ENCODE measurements at places on chromosomes 7 and 10. TPM values are rescaled to one million over a fixed set of nuclear protein-coding genes. Genes with fewer than 3 reads are reported as not detected.

- DNase-seq, result no peak
Measured at GRCh38 chr10:121695731-121696464, 97.7 kb upstream of the FGFR2 start.

Gene TFPI2
- total RNA-seq, result 0.37 TPM

DNA sequence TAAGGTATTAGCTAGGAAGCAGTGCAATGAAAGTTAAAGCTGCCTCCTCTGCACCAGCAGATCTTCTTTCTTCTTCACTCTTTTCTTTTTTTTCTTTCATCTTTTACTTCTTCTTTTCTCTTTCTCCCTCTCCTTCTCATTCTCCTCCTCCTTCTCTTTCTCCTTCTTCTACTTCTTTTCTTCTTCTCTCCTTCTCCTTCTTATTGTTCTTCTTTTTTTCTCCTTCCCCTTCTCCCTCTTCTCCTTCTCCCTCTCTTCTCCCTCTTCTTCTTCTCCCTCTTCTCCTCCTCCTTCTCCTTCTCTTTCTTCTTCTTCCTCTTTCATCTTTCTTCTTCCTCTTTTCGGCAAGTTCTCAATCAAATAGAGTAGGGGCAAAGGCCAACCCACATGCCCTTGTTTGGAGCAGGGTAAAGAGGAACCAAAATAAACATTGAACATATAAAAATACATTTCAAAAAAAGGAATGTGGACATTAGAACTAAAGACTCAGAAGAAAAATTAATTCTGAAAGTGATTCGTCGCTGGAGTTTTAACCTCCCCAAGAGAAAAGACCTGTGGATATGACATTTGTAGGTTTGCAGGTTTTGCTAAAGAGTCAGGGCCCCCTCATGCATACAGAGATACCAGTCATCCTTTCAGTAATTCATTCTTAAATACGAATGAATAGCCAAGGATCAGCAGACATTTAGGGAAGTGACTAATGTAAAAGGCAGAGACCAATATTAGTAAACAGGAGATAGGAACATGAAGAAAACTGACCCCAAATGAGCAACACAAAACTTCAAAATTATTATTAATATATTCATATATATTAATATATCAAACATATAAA lies 93.0 kb upstream of the RSU1 start:
- DNase-seq, result no peak

Gene ASAH2
- total RNA-seq, result 2.2 TPM

DNA sequence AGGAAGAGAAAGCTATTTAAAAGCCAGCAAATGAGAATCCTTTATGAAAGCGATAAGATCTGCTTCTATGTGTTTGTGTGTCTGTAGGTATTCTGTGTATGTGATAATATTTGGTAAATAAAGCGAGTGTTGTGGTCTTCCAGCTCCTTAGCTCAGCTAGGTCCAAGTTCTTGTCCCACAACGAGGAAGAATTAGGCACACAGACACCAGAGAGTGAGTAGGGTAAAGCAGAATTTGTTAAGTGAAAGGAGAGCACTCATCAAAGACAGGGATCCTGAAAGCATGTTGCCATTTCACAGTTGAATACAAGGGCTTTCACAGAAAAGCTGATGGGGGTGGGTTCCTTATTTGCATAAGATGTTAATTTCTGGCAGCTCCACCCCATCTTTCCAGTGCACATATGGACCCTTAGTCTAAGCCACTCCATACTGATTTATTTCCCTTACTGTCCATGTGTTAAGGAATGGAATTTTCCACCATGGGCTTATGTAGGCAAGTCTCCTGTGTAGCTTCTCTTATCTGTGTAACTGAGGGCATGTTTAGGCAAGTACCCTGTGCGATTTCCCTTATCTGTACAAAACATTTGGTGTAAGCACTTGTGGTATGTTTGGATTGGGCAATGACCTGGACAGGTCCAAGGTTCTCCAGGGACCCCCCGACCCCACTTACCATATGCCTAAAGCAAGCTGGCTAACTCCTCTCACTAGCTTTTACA lies 165.9 kb upstream of the VIPR2 start:
- DNase-seq, result no peak

Gene FRMPD2
- not detected for total RNA-seq

DNA sequence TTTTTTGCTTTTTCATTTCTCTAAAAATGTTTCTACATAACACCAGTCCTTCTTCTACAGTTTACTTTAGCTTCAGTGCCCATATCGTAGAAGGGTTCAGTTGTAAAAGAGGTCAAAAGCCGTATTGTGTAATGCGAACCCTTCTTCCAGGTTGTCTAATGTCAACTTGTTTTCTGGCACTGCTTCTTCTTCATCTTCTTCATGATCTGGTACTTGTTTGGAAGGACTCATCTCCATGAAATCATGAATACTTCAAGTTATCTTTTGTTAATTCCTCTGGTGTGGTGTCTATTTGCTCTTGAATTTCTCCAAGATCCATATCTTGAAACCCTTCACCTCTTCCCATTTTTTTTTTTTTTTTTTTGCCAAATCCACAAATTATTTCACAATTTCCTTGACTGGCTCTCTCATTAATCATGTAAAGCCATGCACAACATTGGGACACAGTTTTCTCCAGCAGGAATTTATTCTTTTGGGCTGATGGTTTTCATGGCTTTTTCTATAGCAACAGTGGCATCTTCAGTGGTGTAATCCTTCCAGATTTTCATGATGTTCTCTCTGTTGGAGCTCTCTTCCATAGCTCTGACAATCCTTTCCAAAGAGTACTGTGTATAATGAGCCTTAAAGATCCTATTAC lies 85.1 kb downstream of the CPED1 start:
- DNase-seq, result no peak

GRCh38 chr10:7027913-7028808 lies 382.7 kb downstream of the SFMBT2 start:
- DNase-seq, result no peak

DNA sequence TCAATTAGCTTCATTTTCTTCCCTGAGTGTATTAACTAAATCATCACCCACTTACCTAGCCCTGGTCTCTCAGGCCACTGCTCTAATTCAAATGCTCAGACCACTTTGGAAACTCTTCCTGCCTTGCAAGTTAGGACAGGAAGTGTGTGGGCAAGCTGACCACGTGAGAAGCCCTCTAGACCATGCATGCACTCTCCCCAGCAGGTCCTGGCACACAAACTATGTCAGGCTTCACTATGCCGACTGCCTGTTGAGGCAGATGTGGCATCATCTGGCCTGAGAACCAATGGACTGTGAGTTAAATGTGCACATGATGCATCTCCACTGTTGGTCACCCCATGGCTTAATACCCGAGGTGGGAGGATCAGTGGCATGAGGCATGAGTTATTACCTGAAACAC lies 439.6 kb downstream of the GRID1 start:
- no peak for DNase-seq

DNA sequence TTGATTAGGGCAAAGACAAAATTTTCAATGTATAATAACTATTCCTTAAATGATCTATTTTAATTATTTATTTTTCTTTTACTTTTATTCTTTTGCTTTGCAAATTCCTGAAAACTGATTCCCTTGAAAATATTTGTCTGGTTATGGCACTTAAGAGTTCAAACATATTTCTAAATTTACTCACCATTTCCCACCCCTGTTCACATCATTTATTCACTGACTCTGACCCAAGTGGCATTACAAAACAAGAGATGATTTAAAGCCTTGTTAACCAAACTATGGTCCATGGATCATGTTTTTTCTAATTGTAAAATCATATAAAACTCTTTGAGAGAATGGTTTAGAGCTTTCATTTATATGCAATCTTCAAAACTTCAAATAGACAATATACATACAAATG lies 1256.1 kb upstream of the LRRN3 start:
- no peak for DNase-seq

GRCh38 chr7:27254625-27255024 lies 12.0 kb downstream of the EVX1 start:
- DNase-seq, result no peak

Gene TRPV5
- not detected for total RNA-seq

Gene MYPN
- total RNA-seq, result not detected

Gene KIAA1217
- total RNA-seq, result 3.9 TPM

GRCh38 chr10:124875596-124875995 lies 66.3 kb upstream of the ZRANB1 start:
- DNase-seq, result no peak
